Retinal pigment epithelial cell (primary cell): ENCODE measurements at places on chromosomes 1 and 21.

DNA sequence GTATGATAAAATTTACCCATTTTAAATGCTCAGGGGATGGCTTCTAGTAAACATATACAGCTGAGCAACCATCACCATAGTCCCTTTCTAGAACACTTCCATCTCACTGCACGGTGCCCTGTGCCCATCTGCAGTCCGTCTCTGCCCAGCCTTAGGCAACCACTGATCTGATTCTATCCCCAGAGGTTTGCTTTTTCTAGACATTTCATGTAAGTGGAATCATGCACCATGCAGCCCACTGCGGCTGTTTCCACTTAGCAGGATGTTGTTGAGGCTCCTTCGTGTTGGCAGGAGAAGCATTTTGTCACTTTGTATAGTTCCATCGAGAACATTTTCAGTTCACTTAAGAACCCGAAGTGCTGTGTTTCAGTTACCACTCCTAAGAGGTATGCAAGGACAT is 27.8 kb upstream of the VAMP3 start:
- DNase-seq = no peak

DNA sequence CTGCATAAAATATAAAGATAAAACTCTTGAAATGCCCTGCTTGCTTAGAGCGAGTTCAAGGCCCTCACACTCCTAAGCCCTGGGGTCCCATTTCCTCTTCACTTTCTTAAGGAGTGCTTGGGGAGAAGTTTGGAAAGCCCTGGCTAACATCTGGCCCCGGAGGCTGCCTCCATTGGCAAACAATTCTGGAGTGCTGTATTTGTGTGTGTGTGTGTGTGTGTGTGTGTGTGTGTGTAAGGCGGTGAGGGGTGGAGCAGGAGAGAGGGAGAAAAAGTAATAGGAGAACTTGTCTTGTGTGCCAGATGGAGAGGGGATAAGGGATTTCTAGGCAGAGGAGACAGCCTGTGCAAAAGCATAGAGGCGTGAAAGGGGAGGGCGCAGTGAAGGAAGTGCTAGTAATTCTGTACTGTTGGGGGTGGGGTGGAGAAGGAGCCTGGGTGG is 578 bp upstream of the TRIM62 start:
- DNase-seq = no peak

GRCh38 chr1:43978264-43978550 is 803 bp upstream of the B4GALT2 start:
- no peak for DNase-seq

DNA sequence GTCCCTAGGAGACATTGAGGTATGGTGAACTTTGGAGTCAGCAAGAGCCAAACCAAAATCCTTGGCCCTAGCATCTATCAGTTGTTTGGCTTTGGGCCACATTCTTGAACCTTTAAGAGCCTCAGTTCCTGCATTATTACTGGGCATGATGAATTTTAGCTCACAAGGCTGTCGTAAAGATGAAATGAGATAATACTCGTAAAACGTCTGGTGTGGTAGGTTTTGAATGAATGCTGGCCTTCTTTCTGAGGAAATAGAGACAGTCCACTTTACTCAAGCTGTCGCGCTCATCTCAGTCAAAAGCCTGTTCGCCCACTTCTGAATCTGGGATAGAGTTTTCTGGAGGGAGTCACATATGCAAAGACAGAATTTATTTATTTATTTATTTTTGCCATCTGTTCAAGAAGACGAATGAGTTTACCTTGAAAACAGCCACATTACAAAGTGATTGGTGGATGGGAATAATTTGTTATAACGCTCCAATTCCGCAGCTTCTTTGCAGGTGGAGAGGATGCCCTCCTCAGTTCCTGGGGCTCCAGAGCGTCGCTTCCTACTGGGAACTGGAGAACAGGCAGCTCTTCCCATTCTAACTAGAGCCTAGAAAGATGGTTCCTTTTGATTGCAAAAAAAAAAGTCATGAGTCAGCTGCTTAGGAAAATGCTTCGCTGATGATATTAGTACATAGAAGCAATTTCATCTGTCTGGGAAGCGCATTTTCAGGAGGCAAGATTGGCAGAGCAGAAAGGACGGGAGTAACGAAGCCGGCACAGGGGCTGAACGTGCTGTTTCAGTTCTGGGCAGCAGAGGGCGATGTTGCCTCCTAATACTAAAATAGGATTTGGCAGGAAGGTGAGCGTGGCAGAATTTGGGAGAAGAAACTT is 49.9 kb upstream of the CYP2J2 start:
- DNase-seq = no peak

DNA sequence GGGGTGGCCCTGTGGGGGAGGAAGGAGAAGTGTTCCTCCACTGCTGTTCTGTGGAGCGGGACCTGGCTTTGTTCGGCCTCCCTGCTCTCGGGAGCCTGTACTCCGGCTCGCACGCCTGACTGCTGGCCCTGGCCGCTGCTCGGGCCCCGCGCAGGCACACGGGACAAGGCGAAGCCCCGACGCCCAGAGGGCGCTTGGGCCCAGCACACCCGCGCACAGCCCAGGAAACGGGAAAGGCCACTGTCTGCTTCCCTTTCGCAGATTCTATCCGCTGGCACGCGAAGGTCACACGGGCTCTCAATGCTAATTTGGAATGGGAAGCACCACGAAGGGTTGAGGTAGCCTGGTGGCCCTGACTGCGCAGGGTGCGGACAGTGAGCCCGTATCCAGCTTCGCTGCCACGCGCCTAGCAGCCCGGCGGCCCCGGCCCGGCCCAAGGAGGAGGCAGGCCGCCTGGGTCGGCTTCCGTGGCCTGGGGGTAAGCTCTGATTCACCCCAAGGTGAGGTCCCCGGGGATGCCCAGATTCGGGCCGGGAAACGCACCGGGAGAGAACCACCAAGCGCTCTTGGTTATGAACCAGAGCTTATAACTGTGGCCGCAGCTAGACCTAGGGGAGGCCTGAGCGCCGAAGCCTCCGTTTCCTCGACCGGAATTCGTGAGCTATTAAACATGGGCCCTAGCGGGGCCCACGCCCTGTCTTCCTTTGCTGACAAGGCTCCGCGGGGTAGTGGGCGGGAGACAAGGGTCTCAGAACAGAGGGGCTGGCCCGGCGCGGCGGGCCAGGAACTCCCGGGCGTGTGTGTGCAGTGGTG is 19.7 kb upstream of the TBX15 start:
- no peak for DNase-seq

GRCh38 chr1:208238710-208239472 is 5.3 kb downstream of the PLXNA2 start:
- no peak for DNase-seq

DNA sequence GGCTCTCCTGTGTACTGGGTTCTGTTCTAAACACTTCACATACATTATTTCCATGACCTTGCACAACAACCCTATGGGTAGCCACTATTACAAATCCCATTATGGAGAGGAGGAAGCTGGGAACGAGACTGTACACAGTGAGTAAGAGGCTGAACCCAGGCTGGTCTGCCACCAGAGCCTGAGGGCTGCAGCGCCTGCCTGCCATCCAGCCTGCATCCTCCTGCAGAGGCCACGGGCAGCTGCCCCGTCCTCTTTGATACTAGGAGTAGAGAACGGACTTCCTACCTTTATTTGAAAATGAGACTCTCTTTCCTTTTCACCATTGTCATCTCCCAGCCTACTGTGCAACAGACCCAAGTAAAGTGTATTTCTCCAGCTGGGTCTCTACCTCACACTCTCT is 370.0 kb downstream of the HHAT start:
- DNase-seq = no peak

DNA sequence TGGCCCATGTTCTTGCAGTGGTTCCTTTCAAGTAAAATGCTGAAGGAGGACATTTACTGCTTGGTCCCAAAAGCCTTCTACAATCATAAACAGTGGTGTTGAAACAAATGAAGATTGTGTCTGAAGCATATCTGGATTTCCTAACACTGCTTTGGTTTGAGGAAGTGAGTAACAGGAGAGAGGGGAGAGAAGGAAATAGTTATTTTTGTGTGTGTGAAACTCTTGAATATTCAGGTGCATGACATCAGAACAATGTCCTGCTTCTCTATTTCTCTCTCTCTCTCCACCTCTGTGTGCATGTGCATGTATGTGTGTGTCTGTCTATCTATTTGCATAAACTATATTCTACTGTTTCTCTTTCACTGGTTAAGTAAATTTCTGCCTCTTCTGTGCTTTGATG is 61.4 kb upstream of the TNFSF18 start:
- DNase-seq = no peak

DNA sequence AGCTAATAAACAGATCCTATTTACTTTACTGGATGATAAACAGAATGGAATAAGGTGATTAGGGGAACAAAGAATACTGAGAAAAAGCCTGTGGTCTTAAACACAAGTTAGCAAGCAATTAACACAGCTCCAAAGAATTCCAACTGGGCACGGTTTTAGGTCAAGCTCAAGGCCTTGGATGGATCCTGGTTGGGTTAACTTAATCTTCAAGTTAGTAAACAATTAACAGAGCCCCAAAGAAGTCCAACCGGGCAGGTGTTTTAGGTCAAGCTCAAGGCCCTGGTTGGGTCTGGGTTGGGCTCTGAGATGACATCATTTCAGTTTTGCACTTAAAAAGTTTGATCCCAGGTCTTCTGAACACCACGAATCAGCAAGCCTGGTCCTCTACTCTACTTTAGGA is 1086.3 kb upstream of the TMPRSS15 start:
- DNase-seq = no peak

GRCh38 chr1:43796111-43796581 is 88.8 kb downstream of the ST3GAL3 start:
- peak; percentile 42 for DNase-seq

GRCh38 chr1:64539289-64539688 is 69.4 kb downstream of the CACHD1 start:
- no peak for DNase-seq

- no peak for DNase-seq
Measured at GRCh38 chr1:113429461-113430153, 39.3 kb downstream of the MAGI3 start.

DNA sequence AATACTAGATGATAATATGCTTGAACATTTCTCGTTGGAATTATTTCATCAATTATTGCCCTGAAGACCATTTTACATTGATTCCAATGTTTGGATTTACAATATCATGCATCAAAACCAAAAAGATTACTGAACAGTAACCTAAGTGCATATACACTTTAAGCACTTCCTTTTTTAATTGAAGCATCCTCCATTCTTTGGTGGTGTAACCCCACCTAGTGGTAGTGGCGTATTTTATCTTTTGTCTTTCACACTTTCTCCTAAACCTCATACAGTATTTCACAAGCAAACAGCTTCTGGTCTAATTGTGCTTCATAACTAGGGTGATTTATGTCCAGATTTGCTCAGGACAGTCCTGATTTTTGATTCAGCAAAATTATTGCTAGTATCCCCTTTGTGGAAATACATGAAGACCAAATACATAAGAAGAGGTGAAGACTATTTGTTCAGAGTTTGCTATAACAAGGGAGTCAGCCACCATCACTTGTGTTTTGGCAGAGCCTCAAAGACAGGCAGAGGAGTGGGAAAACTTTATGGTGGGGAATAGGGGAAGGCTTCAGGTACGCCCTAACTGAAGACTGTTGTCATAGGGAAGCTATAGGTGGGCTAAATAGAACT is 3.4 kb upstream of the NVL start:
- DNase-seq = no peak

DNA sequence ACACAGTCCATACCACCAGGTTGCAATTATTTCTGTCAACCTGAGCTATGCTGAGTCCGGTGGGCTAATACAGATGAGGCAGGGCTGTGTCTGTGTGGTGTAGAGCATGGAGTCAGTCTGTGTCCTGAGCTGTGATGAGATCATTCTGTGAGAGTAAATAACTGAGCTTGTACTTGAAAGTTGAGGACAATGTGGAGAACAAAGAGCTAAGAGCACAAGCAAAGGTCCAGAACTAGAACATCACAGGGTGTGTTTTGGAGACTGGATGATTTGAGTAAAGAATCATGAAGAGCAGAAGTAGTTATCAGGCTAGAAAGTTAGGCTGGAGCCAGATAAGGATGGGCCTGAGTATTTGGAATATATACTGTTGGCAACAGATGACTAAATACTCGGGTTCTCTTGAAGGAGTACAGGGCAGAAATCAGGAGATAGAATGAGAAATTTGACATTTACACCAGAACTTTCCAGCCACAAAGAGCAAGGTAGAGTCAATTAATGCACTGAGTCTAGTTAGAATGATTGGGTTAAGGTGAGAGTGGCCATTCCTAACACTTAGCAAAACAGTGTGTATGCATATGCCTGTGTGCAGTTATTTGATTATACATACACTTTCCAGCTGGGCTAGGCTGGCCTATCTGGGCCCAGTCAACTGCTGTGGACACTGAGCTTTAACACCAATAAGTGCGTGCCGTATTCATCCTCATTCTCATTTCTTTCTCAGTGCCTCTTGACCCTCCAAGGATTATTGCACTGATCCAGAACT is 48.8 kb downstream of the LEPR start:
- no peak for DNase-seq

DNA sequence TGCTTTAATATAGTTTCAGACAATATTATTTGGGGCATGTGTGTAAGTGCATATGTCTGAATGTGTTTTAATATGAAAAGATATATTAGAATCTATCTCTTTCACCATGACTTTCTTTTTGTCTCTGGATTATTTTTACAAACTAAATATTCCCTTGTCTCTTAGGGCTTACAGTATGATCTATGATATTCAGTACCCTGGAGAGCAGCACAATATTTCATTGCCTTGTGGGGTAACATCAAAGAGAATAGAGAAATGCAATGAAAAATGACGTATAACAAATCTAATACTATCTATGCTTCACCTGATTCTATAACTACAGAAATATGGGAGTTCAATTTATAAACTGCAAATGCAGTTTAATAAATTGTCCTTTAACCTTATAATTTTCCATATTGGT is 2084.5 kb downstream of the MRPL39 start:
- DNase-seq = no peak

GRCh38 chr1:172609528-172609927 is 49.4 kb upstream of the FASLG start:
- DNase-seq = no peak

GRCh38 chr1:170470121-170470520 is 61.8 kb upstream of the GORAB start:
- no peak for DNase-seq

DNA sequence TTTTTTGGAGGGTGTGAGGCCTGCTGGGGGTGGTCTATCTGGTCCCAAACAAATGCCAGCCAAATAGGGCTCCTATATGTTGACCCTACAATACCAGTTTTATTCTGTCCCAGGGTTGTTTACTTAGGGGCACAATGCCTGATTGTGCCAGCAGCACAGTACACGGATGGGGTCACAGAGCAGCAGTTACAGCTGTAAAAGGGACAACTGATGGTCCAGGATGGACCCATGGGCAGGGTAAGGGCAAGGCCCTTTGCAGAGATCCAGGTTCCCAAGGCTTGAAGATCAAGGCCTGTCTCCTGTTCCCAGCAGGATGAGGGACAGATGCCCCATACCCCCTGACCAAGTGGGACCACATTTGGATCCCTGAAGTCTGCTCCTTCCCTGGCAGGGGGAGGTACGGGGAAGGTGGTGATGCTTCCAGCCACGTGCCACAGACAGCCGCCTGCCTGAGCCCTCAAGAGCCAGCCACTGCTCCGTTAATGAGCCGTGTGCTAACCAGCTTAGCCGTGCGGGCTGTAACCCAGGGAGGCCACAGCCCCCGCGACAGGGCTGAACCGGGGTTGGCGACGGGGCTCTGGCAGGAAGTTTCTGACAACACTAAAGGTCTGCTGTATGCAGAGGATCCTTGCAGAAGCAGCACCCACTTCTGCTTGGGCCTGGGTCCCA is 18.2 kb downstream of the SLC6A9 start:
- DNase-seq = peak; percentile 54

GRCh38 chr1:204255225-204255624 is 41.4 kb upstream of the GOLT1A start:
- DNase-seq = no peak

- no peak for DNase-seq
Measured at GRCh38 chr1:181033799-181034451, at the start of gene MR1. Gene MR1 (plus strand): TSS chr1:181033983. CDS start chr1:181034008, 25 bp downstream.

GRCh38 chr1:67298762-67299161 is 8.9 kb upstream of the IL12RB2 start:
- DNase-seq = no peak
